ENCODE measurements at places on chromosomes 1 and 21.
A peak's percentile ranks its signal among the peaks of the same experiment; 100 is the strongest.

DNA sequence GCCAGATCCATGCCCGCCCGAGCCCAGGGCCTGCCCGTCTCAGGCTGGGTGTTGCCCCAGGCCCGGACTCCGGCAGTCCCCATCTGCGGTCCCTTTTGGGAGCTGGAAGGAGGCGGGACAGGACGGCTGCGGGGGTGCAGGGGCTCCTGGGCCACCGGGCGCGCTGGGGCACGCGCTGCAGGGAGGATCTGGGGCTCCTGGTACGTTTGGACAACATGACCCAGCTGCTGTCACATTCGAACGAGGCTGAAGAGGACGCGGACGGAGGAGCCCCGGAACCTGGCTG lies 6.6 kb upstream of the CALML6 start:
- no peak for DNase-seq

DNA sequence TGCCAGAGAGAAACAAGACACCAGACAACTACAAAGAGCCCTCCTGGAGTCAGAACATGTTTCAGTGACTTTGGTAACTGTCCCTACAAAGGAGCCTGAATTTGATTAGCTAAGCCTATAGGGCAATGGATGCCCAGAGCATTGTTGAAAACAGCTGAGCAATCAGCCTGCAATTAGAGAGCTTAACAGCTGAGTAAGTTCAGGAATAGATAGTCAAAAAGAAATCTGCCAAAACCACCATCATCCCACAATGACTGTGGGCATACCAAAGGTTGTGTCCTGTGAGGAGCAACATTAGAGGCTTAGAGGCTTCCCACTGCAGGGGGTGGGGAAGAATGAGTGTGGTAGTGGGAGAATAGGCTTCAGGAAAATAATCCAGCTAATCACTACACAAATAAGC lies 32.1 kb downstream of the SH3BP5L start:
- no peak for DNase-seq

- DNase-seq: peak; percentile 38
Observed at GRCh38 chr21:32257962-32258785, 20.7 kb downstream of the MIS18A start.

GRCh38 chr1:27572679-27573426 lies 31.1 kb downstream of the AHDC1 start:
- DNase-seq: no peak

- DNase-seq: peak; percentile 15
Observed at GRCh38 chr1:8397511-8397910, 79.6 kb downstream of the SLC45A1 start.

- no peak for DNase-seq
Observed at GRCh38 chr1:45112661-45113060, 93.7 kb downstream of the ZSWIM5 start.

GRCh38 chr1:218347723-218348627 lies 2.8 kb downstream of the TGFB2 start:
- DNase-seq: no peak

GRCh38 chr1:156118177-156118868 lies 3.8 kb downstream of the LMNA start:
- no peak for DNase-seq

- no peak for DNase-seq
Observed at GRCh38 chr1:5297886-5298239, 643.5 kb downstream of the AJAP1 start.

DNA sequence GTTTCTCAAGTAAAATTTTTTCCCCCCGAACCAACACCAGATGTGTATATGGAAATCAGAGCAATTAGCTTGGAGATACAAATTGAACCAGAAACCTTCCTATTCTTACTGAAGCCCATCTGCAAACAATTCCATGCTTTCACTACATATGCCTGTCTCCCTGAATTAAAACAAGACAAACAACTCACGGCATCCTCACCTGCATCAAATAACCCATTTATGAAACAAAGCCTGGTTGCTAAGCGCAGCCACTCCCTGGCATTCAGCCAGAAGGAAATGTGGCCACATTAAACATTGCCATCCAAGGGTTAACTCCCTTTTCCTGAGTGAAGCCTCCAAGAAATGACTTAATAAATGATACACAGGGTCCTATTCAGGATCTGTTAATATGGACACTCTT lies 55.3 kb downstream of the APP start:
- no peak for DNase-seq

GRCh38 chr21:18960306-18960705 lies 556.7 kb upstream of the TMPRSS15 start:
- no peak for DNase-seq

DNA sequence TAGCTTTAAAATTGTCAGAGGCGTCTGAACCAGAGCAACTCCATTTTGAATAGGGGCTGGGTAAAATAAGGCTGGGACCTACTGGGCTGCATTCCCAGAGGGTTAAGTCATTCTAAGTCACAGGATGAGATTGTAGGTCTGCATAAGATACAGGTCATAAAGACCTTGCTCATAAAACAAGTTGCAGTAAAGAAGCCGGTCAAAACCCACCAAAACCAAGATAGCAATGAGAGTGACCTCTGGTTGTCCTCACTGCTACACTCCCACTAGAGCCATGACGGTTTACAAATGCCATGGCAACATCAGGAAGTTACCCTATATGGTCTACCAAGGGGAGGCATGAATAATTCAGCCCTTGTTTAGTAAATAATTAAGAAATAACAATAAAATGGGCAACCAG lies 143.6 kb downstream of the GABPA start:
- no peak for DNase-seq

DNA sequence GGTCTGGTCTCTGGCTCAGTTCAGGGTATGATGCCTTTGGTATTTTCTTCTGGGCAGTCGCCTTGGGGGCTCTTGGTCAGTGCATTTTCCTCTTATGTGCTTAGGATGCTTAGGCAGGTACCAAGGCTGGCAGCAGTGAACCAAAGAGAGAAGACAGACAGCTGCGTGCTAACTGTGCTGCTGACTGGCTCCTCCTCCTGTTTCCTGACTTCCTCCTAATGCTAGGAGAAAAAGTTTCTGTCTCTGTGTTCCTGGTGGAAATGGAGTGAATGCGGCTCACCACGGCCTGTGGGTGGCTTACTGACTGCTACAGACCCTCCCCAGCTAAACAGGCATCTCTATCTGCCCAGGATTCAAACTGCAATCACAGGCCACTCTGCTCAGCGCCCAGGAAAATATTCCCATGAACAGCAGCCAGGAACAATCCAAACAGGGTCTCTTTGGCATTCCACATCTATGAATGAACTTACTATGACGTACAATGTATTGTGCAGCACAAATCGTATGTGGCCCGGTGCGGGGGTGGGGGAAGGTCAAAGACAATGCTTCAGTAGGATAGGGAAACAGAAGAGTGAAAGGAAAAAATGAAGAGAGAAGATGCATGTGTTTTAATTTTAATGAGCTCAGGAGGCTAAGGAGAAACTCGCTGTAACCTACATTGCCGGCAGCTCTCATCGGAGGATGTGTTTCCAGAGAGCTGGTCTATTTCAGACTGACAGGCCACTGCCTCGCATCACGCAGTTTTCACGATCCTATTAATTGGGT lies 2.8 kb downstream of the ABCG1 start:
- DNase-seq: no peak

GRCh38 chr1:9441451-9442133 lies 97.7 kb upstream of the SLC25A33 start:
- DNase-seq: no peak

DNA sequence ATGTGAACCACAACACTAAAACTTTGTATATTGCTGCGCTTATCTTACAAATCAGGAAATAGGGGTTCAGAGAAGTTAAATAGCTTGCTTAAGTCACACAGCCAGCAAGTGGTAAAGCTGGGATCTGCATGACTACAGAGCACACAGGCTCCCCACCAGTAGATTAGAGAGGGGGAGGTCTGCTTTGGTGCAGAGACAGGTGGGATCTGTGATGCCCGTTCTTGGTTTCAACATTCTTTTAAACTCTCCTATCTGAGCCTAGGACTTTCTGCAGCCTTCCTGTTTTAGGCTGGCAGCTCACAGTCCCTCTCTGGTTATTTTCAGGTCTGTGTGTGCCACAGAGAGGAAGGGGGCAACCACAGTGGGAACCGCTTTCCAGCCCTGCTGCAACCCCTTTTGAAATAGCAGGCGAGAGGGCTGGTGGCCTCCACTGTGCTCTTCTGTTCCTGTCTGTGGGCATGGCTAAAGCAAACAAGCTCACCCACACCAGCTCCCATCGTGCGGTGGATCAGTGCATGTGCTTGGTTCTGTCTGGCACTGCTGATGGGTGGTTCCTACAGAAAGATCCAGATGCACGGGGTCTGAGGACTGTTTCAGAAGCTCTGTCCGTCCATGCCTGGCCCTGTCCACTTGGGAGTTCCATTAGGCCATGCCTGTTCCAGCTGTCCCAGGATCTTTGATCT lies 1.7 kb upstream of the IL6R start:
- DNase-seq: peak; percentile 61

DNA sequence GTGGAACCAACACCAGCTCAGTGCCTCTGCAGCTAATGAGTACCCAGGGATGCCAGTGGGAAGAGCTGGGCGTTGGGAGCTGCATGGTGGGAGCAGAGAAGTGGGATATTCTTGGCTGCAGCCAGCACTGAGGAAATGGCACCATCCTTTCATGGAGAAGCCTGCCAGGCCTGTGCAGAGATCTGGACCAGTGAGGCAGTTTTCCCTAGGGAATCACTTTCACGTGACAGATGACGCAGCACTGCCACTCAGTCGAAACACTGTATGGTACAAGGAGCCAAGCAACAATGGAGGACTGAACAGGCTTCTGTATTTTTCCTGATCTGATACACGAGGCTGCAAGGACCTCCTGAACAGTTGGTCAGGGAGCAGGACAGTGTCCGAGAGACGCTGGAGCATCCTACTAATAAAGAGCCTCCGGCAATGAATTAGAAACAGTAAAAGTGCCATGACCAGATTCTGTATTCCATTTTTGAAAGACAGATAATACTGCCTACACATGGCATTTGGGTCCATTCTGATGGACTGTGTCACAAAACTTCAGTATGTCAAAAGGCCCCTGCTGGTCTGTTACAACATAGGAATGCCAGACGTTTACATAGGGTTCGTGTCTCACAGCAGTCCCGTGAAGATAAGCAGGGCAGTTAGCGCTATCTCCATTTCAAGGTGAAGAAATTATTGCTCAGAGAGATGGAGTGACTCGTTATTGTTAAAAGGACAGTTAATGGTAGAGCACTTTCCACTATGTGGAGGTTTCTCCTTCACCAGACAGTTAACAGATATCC lies 44.0 kb upstream of the LMO4 start:
- no peak for DNase-seq

DNA sequence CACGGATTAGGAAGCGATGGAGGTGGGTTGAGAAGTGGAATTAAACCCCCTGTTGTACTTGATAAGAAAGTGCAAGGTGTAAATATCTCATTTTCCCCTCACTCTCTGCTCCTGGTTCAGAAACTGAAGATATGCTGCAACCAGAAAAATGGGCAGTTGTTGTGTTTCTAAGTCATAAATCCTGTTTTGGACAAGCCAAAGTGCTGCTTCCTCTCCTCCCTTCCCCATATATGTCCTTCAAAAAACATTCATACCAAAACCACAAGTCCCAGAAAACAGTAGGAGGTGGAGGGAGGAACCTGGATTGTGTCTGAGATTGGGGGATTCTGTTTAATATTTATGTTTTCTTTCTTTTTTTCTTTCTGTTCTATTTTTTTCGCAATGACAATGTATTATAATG lies 13.6 kb upstream of the ZNF362 start:
- no peak for DNase-seq

DNA sequence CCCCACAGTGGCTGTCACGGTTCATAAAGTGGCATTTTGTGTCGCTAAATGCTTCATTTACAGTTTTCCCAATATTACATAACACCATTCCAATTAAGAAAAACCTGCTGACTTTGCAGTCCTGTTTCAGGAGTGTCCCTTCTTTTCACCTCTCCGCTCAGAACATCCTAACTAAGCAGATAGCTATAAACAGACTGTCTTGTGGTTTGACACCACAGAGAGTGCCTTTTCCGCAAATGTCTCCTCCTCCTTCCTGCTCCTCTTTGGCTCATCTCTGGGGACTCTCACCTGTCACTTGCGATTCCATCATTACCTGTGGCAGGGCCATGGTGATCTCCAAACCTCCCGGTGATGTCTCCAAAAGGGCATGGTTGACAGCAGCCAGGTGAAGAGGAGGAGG lies 119.0 kb downstream of the CNIH3 start:
- no peak for DNase-seq

DNA sequence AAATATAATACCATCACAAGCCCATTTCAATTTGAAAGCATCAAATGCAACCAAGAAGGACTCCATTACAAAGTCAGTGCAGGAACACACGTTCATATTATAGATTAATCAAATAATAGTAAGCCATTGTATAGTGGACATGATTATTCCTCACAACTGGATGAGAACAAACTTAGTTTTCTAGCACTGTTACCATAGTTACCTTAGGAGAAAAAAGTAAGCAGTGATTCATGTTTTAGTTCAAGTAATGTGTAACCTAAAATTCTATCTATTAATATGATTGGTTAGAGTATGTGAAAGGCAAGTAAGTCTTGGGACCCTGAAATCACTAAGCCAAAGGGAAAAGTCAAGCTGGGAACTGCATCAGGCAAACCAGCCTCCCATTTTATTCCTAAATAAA lies 15.2 kb downstream of the SSX2IP start:
- no peak for DNase-seq

DNA sequence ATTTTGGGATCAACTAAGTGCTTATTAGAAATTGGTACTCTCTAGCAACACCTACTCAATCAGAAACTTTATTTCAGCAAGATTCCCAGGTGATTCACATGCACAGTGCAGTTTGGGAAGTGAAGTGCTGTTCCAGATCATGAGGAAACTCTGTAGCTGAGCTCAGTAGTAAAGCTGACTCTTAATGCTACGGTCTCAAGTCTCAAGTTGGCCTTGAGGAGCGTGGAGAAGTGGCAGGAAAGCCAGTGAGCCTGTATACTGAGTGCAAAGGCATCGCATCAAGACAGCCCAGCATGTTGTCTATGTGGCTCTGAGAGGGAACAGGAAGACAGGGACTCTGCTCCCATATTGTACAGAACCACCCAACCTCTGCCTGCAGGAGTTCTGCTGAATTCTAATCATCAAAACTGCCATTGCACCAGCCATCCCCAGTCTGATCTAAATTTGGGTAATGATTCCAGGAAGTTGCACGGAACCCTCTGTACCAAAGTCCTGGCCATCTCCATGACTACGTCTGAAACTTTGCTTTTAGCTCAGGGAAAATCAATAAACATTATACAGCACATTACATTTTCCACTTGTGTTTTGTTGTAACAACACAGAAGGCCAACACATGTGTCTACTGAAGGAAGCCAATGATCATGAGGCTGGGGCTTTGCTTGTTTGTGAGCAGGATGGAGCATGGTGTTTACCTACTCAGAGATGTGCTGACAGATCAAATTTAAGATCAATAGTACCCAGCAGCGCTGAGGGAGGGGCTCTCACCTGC lies 105.1 kb upstream of the TLR5 start:
- DNase-seq: no peak

DNA sequence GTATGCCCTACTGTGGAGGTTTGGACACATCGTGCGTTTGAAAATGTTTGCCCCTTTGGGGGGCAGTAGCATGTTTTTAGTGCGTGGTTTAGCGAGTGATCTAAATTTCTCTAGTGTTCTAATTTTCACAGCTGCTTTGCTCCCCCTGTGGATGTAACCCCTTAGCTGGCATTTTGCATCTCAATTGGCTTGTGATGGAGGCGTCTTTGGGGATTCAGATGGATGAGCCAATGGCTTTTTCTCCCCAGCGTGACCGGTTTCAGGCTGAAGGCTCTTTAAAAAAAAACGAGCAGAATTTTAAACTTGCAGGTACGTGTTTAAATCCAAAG lies 836 bp downstream of the CDC7 start:
- DNase-seq: no peak
